Keratinocyte (primary cell): ENCODE measurements at places on chromosomes 11 and 22. TPM values are rescaled to one million over a fixed set of nuclear protein-coding genes. Genes with fewer than 3 reads are reported as not detected.

OR2AG1 gene
- not detected in 3 replicates for polyA plus RNA-seq

MAJIN gene
- polyA plus RNA-seq = 0.09 TPM in 1 of 3 replicates, not detected in the others

SLC17A6 gene
- polyA plus RNA-seq = not detected in 3 replicates

DNA sequence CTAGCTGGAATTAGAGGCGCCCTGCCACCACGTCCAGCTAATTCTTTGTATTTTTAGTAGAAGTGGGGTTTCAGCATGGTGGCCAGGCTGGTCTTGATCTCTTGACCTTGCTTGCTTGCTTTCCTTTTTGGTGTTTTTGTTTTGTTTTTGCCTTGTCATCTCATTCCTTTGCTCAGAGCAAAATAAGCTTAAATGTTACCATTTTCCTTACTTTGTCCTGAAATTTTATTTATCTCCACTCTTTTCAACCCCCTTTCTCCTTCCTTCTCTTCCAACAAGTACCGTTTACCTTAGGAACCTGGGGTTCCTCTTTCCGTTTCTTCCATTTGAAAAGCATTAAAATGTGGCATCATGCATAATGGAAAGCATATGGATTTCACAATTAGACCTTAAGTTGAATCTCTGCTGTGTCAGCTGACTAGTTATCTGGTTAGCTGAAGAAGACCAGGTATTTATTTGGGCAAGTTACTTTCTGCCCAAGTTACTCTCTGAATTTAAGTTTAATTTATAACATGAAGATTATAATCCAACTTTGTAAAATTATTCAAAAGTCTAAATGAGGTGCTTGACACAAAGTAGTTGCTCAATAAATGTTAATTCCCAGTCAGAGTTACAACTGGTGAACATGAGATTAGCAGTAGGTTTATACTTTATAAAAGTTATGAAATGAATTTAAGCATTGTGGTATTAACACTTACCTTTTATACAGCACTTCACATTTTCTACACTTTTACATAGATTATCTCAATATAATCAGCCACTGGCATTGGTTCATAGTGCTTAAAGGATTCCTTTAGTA is 69.7 kb downstream of the PRMT3 start:
- no peaks in the 10 kb centered on the region for H3K4me1 ChIP-seq
- H3K36me3 ChIP-seq = peaks cover 2% of the 10 kb centered on the region
- H3K27ac ChIP-seq = no peak overlapping the region
- no peak for DNase-seq

- no peak for DNase-seq
- H3K4me3 ChIP-seq = peak overlapping the region; percentile 94
- peaks cover 61% of the 10 kb centered on the region for H3K36me3 ChIP-seq
- H3K27me3 ChIP-seq = no peaks in the 10 kb centered on the region
- peak overlapping the region; percentile 96 for H3K27ac ChIP-seq
Observed at GRCh38 chr11:207863-208180, 314 bp downstream of the RIC8A start.

- H3K36me3 ChIP-seq = no peaks in the 10 kb centered on the region
- H3K27me3 ChIP-seq = no peaks in the 10 kb centered on the region
Observed at GRCh38 chr11:62370743-62371440, 33.6 kb downstream of the ASRGL1 start.

- no peak overlapping the region for H3K27ac ChIP-seq
- peaks cover 2% of the 10 kb centered on the region for H3K27me3 ChIP-seq
- H3K4me1 ChIP-seq = no peaks in the 10 kb centered on the region
- DNase-seq = no peak
- H3K4me3 ChIP-seq = no peak overlapping the region
Observed at GRCh38 chr11:2512431-2513407, 67.9 kb downstream of the KCNQ1 start.

DNA sequence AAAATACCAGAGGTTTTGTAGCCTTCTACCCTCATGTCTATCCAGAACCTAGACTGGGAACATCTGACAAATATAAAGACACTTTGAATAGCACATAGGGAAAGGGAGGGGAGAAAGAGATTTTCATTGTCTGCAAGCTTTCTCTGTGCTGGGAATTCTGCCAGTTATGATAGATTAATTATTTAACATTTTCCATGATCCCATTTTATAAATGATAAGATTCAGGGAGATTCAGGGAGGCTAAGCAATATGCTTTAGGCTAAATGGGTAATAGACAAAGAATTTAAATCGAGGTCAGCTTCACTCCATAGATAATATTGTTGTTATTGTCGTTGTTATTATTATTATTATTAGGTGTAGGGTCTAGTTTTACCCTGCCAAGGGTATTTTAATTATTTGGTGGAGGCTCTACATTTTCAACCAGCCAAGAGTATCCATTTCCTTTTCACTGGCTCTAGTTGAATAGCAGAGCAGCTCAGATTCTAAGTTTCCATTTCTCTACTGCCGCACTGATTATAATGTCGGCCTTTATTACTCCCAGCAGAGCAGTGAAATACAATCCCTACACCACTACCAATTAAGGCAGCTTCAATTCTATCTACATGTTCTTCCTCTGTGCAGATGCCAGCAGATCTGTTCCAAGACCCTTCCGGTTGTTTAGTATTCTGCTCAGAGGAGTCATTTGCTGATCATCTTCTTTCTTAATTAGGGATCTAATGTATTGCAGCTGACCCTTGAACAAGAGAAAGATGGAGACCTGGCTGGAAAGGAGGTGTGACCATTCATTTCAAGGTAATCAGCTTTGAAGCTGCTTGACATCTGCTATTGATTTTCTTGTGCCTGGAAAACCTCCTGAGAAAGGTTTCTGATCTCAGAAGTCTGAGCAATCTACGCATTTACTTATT is 23.8 kb upstream of the SYN3 start:
- H3K4me1 ChIP-seq = no peaks in the 10 kb centered on the region
- H3K27ac ChIP-seq = no peak overlapping the region
- no peak overlapping the region for H3K4me3 ChIP-seq
- no peak for DNase-seq
- H3K27me3 ChIP-seq = no peaks in the 10 kb centered on the region

GRCh38 chr11:35276396-35277145 is 137.6 kb downstream of the CD44 start:
- H3K4me3 ChIP-seq = no peak overlapping the region
- DNase-seq = peak; percentile 94
- no peaks in the 10 kb centered on the region for H3K36me3 ChIP-seq
- peaks cover 28% of the 10 kb centered on the region for H3K4me1 ChIP-seq

GRCh38 chr11:68550485-68550817 is 89.9 kb downstream of the PPP6R3 start:
- H3K4me1 ChIP-seq = peaks cover 9% of the 10 kb centered on the region
- H3K36me3 ChIP-seq = peaks cover 8% of the 10 kb centered on the region

DNA sequence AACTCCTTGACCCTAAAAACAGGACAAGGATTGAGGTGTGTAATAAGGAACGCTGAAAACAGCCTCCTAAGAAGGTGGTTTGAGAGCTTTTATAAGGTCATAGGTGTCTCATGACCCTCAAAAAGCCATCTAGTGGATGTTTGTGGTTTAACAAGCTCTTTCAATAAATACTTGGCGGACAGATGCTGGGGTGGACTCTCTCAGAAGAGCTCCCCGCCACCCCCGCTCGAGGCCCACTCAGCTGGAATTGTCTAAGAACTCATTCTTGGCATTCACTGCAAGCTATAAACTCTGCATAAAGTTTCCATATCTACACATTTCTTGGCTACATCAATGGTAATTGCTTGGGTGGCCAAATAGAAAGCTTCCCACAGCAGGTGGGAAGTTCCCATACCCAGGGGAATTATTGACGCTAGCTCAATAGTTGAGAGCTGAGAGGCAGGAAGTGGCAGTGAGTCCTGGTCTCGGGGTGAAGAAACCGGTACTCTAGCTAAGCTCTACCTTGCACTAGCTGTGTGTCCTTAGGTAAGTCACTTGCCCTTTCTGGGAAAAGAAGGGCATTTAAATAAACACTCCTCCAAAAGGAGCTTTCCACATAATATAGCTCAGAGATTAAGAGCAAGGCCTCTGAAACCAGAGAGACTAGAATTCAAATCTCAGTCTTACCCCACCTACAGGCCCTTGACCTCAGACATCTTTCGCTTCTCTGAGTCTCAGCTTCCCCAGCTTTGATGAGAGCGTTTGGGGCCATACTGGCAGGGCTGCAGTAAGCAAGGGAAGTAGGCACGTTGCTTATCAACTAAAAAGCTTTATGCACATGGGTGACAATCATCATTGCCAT is 6.4 kb downstream of the MS4A15 start:
- no peak for DNase-seq
- no peak overlapping the region for H3K4me3 ChIP-seq
- no peaks in the 10 kb centered on the region for H3K36me3 ChIP-seq
- H3K27ac ChIP-seq = no peak overlapping the region
- H3K4me1 ChIP-seq = no peaks in the 10 kb centered on the region

- peaks cover 35% of the 10 kb centered on the region for H3K4me1 ChIP-seq
- H3K27me3 ChIP-seq = no peaks in the 10 kb centered on the region
- DNase-seq = no peak
- no peak overlapping the region for H3K27ac ChIP-seq
- peaks cover 9% of the 10 kb centered on the region for H3K36me3 ChIP-seq
- H3K4me3 ChIP-seq = no peak overlapping the region
Observed at GRCh38 chr22:39219071-39220039, 25.4 kb downstream of the PDGFB start.
